Hepatocyte (in vitro differentiated cells): ENCODE measurements at places on chromosomes 4 and X. TPM values are rescaled to one million over a fixed set of nuclear protein-coding genes. Genes with fewer than 3 reads are reported as not detected.

DNA sequence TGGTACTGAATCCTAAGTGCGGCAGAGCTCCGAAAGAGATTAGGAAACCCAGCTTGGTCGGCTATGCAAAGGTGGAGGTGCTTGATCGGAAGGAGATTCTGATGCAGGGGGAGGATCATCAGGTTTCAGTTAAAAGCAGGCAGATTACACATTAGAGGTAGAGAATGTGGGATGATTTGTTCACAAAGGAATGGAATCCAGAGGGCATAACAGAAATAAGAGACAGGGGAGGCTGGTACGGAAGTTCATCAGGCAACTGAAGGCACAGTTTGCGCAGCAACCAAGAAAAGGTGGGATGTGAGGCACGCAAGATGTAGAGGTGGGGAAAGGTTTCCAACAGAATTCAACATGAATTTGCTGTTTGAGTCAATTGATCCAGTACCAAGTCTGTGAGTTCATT, 424 bp upstream of the ZNF330 start:
- H3K4me3 ChIP-seq, result no peak overlapping the region
- H3K27ac ChIP-seq, result peak overlapping the region; percentile 96
- H3K27me3 ChIP-seq, result no peaks in the 10 kb centered on the region
- no peaks in the 10 kb centered on the region for H3K36me3 ChIP-seq
- DNase-seq, result no peak
- peaks cover 14% of the 10 kb centered on the region for H3K4me1 ChIP-seq

DNA sequence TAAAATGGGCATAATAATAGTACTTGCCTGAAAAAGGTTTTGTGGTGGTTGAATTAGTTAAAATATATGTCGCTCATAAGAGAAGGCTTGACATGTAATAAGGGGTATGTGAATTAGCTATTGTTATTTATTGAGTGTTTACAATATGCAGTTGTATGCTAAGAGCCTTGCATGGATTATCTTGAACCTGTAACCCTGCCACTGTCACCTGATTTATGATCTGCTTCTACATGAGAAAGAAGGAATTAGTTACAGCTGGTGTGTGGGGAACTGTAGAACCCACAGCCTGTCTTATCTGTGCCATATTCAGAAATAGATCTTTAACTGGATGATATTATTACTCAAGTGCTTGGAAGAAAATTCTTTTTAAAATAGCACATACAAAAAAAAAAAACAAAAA, 227.7 kb downstream of the LDB2 start:
- H3K4me1 ChIP-seq, result peaks cover 9% of the 10 kb centered on the region
- H3K4me3 ChIP-seq, result no peak overlapping the region
- DNase-seq, result no peak
- H3K36me3 ChIP-seq, result no peaks in the 10 kb centered on the region

GRCh38 chr4:116925900-116926457, 159.4 kb downstream of the TRAM1L1 start:
- H3K27ac ChIP-seq, result no peak overlapping the region
- H3K27me3 ChIP-seq, result peaks cover 12% of the 10 kb centered on the region
- no peaks in the 10 kb centered on the region for H3K36me3 ChIP-seq
- DNase-seq, result peak; percentile 56
- H3K4me1 ChIP-seq, result no peaks in the 10 kb centered on the region

Gene TCEAL6
- not detected in 2 replicates for total RNA-seq

DNA sequence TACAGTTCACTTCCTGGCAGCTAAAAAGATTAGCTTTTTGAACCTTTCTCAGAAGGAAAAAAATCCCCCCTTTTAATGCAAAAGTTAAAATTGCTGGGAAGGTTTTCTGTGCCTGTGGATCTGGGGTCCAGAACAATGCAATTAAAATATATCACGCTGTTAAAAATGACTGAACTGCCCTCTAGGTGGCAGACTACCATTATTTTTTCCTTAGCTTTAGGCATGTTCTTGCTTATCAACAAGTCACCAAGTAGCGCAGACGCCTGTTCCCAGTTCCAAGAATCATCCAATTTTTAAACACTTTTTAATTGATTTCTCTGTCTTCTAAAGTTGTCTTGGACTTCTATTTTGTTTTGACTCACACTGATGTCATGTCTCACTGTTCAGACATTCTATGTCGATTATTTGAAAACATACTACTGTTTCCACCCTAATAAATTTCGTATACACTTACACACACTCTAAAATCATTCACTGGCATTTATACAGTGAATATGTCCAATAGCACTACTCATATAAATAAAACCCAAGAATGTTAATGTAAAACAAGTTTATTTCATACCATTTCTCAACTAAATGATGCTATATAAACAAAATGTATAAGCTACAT, 661.6 kb downstream of the RAPGEF2 start:
- no peaks in the 10 kb centered on the region for H3K27me3 ChIP-seq
- peak; percentile 71 for DNase-seq
- H3K36me3 ChIP-seq, result no peaks in the 10 kb centered on the region
- no peaks in the 10 kb centered on the region for H3K4me1 ChIP-seq
- no peak overlapping the region for H3K4me3 ChIP-seq

DNA sequence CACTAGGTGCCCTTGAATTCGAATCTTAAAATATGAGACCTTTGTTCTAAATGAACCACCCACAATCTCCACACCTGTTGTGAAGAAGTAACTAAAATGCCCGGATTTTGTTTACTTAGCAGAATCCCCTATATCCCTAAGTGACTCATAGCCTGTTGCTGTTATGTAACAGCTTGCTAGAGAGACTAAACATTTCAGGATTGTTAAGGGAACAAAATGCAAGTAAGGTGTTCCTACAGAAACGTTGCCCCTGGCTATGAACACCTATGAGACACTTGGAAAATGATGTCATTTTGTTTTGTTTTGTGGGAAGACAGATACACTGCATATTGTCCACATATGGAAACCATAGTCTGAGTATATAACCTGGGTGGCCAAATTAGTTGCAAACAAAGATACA, 24.2 kb upstream of the MXRA5 start:
- no peak overlapping the region for H3K4me3 ChIP-seq
- H3K27me3 ChIP-seq, result no peaks in the 10 kb centered on the region
- H3K36me3 ChIP-seq, result no peaks in the 10 kb centered on the region

DNA sequence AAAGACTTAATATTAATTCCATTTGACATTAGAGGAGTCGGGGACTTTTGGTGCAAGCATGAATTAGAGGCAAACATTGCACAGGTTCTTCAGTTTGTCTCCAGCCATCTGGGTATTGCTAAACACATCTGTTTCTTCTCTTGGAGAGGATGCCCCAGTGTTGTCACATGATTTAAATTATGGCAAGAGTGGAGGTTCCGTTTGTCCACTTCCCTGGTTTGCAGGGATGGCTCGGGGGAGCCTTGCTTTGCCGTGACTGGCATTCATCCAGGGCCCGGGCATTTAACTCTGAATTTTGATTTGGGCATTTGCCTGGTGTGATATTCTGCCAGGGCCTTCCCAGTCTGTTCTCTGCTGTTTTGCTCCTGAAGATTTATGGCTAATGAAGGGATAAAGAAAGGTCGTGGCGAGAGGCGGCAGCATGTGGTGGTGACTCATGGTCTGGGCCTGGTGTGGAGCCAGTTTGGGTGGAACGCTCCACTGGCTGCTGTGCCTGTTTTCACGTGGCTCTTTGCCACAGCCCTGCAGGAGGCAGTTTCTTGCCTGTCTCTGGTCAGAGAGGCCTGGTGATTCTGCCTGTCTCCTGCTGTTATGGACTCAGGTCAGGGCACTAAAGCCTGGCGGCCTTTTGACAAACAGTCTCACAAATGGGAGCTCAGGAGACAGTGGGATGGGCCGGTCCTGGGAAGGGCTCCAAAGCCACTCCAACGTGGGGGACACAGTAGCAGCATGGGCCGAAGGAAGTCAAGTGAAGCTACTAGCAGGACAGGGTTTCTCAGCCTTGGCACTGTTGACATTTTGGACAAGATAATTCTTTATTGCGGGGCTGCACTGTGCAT, 99.4 kb upstream of the PGRMC2 start:
- H3K4me1 ChIP-seq, result peaks cover 13% of the 10 kb centered on the region
- peak overlapping the region; percentile 61 for H3K27ac ChIP-seq
- H3K27me3 ChIP-seq, result no peaks in the 10 kb centered on the region
- no peaks in the 10 kb centered on the region for H3K36me3 ChIP-seq
- DNase-seq, result peak; percentile 71

DNA sequence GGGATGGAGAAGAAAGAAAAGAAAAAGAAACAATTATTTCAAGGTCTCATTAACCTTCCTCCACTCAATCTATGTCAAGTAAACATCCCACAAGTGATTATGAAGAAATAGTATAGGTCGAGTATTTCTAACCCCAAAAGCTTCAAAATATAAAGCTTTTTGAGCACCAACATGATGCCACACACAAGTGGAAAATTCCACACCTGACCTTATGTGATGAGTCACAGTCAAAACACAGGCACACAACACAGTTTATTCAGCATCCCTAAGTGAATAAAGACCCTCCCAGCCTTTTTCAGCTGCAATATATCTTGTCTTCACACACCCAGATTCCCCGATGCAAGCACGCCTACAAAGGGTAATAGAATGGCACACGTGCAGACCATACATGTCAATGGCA, 51.7 kb upstream of the VEGFC start:
- no peaks in the 10 kb centered on the region for H3K27me3 ChIP-seq
- no peaks in the 10 kb centered on the region for H3K36me3 ChIP-seq
- H3K27ac ChIP-seq, result no peak overlapping the region

GRCh38 chr4:53925050-53925605, 139.3 kb downstream of the CHIC2 start:
- H3K36me3 ChIP-seq, result no peaks in the 10 kb centered on the region
- no peak overlapping the region for H3K4me3 ChIP-seq
- no peaks in the 10 kb centered on the region for H3K27me3 ChIP-seq
- H3K27ac ChIP-seq, result no peak overlapping the region
- no peak for DNase-seq
- no peaks in the 10 kb centered on the region for H3K4me1 ChIP-seq

- no peak overlapping the region for H3K4me3 ChIP-seq
- H3K36me3 ChIP-seq, result no peaks in the 10 kb centered on the region
- no peaks in the 10 kb centered on the region for H3K27me3 ChIP-seq
- H3K27ac ChIP-seq, result no peak overlapping the region
These were observed 51.0 kb upstream of the NHSL2 start for GRCh38 chrX:71859637-71860036.

- H3K4me1 ChIP-seq, result no peaks in the 10 kb centered on the region
- no peaks in the 10 kb centered on the region for H3K27me3 ChIP-seq
- no peak for DNase-seq
- no peak overlapping the region for H3K4me3 ChIP-seq
- no peak overlapping the region for H3K27ac ChIP-seq
These were observed 67.0 kb upstream of the AGA start for GRCh38 chr4:177509226-177509745.

Gene GPM6B
- 4.9 and 9.0 TPM in 2 replicates for total RNA-seq

- no peak overlapping the region for H3K27ac ChIP-seq
- H3K4me1 ChIP-seq, result peaks cover 23% of the 10 kb centered on the region
- no peaks in the 10 kb centered on the region for H3K27me3 ChIP-seq
- no peak for DNase-seq
- H3K4me3 ChIP-seq, result no peak overlapping the region
These were observed 182.1 kb downstream of the SCFD2 start for GRCh38 chr4:53183754-53184153.

DNA sequence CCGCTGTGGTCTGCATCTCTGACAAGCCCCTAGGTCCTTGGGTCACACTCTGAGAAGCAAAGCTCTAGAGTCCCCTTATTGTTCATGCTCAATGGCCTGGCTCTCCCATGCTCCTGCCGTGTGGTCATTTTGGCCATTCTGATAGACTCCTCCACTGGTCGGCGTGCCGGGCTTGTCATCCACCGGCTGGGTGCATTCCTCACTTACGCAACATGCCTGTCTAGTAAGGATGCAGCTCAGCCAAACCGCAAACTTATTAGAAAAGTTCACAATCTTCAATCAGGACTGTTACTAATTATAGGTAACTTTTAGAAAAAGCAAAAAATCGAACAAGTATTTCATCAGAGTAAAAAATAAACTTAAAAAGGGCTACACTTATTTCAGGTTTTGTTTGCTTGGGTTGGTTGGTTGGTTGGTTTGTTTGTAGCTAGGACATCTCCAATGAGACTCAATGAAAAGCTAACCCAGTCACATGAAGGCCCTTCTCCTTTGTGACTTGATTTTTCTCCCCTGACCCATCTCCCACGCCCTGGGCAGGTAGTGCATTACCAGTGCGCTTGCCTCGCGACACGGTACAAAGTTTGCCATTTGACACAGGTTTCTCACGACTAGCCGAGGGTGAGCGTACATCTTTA, 41.0 kb downstream of the IRF2 start:
- no peak for DNase-seq
- no peaks in the 10 kb centered on the region for H3K36me3 ChIP-seq
- no peak overlapping the region for H3K27ac ChIP-seq
- no peak overlapping the region for H3K4me3 ChIP-seq
- no peaks in the 10 kb centered on the region for H3K4me1 ChIP-seq
